Upper lobe of left lung (tissue), 6 donors: ENCODE measurements at places on chromosomes 5 and 9. TPM values are rescaled to one million over a fixed set of nuclear protein-coding genes. Genes with fewer than 3 reads are reported as not detected.

LCN1 gene
- not detected for total RNA-seq

C7 gene
- 741 TPM for total RNA-seq

CER1 gene
- total RNA-seq, result not detected

BBLN gene
- total RNA-seq, result 140 TPM

FREM1 gene
- total RNA-seq, result 1.3 TPM
